Stimulated activated CD4-positive, alpha-beta T cell treated with anti-CD3 and anti-CD28 coated beads, Interleukin-15, amount 100 ng/mL, for 24 hours (primary cell): ENCODE measurements at places on chromosomes 13 and 19.

DNA sequence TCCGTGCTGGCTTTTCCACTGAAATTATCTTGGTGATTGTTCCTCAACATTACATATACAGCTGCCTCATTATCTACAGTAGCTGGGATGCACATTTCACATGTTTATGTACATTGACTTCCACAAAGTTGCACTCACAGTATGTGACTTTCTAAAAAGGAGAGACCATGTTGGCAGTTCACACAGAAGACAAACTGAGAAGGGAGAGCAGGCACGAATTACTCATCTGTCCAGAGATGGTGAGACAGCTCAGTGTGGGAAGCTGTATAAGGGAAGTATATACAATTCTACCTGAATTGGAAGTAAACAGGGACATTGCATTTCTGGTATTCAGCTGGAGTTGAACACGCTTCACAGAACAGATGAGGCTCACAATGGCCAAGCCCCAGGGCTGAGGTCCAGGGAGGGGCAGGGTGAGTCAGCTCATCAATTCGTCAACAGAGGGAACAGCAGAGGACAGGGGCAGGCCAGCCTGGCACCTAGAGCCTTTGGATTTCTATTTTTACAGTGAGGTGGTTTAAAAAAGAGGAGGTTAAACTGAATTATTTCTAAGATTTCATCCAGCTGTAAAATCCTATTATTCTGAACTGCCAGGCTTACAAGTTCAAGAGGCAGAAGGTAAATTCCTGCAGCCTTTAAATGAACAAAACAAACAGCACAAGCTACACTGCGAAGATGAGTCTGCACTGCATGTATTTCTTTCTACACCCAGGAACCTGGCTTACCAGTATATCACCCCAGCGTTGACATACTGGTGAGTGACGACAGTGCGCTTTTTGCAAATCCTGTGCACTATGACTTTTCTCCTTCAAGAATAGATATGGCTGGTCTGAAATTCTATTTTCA is 9.8 kb downstream of the PARP4 start:
- DNase-seq = no peak

DNA sequence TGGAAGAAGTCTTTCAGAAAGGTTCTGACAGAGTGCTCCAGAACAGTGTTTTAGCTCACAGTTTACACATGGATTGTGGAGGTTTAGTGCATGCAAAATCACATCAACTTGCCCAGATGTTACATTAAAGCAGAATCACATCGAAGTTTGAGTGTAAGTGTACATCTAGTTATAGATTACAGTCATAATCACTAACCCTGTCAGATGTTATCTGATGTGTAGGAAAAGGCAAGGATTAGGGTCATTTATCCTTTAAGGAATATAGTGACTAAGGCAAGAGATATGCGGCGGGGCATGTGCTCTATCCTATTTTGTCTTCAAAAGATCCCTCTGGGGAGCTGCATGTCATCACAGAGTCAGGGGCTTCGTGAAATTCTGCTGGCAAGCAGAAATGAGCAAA is 66.9 kb downstream of the CYSLTR2 start:
- no peak for DNase-seq

GRCh38 chr19:12265921-12266704 is 28.6 kb downstream of the ZNF44 start:
- DNase-seq = no peak

DNA sequence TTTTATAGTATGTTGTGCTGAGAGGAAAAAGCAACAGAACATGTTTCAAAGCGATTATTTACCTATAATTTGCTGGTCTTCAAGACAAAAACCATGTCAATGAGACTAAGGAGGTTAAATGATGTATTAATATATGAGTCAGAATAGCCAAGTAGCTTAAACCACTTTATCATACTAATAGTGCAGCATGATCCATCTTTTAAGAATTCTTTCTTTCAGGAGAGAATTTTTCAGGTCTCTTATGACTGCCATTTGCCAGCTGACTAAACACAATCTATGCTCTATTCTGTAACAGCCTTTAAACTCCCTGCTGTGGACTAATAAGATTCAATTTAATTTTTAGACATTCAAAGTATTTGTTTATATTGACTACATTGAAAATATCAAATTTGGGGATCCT is 93.7 kb downstream of the TRPC4 start:
- DNase-seq = no peak
